Renal pelvis (tissue), 12 donors: ENCODE measurements at places on chromosomes 12 and 14. TPM values are rescaled to one million over a fixed set of nuclear protein-coding genes. Genes with fewer than 3 reads are reported as not detected.

ADAM21 gene
- polyA plus RNA-seq, result 1.1 TPM

ZNF839 gene
- polyA plus RNA-seq, result 21.3 TPM

GRCh38 chr12:76028571-76029277, 2.9 kb downstream of the PHLDA1 start:
- no peak for DNase-seq

GRCh38 chr14:89719366-89720075, 235.0 kb downstream of the EFCAB11 start:
- no peak for DNase-seq

DNA sequence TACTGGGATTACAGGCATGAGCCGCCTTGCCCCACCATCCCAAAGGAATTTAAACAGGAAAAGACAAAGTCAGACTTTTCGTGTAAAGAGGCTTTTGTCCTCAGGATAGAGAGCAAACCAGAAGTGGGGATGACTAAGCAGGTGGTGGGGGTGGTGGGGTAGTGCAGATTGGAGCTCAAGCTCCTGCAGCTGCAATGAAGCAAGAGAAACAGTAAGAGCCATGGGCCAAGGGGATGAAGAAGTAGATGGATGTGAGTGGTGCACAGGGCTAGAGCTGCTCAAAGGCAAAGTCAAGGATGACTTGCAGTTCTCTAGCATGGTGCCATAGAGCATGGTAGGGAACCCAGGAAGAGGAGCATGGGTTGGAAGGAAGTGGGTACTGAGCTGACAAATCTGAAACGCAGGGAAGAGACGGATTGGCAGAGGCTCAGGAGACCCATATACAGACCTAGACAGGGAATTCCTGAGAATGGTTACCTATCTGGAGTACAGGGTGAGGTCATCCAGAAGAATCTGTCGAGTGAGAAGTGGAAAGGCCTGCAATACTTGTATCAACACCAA, 11.4 kb upstream of the RNF34 start:
- DNase-seq, result no peak

DNA sequence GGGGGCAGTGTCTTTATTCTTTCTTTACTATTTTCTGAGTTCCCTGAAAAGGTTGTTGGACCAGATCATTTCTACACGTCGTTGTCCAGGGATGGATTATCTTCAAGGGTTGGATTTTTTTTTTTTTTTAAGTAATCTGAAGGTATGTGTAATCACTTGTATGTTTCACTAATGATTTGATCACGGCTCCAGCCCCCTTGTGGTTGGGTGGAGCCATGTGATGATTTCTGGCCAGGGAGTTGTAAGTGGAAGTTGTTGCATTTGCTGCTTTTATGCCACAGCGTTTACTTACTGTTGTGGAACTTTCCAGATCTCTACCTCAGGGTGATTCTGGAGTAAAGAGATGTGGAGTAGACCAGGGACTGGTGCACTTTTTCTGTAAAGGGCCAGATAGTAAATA, 390.3 kb downstream of the AACS start:
- DNase-seq, result no peak

DNA sequence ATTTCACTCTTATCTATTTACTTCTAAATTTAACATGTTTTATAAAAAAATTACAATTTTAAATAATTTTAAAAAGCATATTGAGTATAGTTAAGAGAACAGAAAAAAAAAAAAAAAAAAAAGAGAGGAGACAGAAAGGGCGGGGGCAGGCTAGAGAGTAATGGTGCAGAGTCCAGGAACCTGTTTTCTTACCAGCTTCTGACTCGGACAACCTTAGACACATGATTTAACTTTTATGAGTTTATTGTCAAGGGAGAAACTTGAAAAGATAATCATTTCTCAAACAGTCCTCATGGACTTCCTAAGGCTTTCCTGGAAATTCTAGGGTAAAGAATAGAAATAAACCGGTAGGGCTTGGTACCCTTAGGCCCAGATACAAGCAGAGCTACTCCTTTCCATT, 84.3 kb downstream of the RPS6KA5 start:
- DNase-seq, result no peak

DNA sequence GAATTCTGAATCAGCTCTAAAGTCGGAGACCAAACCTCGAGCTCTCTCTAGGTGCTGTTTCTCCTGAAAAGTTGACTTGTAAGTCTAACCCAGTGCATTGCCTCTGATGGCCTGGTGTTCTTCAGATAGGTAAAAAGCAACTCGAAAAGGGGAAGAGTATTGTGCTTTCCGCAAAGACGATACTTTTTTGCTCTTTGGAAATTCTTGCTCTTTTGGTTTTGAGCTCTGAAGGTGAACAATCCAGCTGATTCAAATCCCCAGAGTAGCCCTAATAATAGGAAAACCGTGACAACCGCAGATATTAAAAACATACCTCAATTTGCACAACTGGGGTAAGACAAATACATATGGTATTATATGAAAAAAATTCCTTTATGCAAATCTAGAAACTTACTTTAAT, 447.4 kb downstream of the RAD51B start:
- no peak for DNase-seq

GRCh38 chr12:53225635-53226424, 6.2 kb downstream of the RARG start:
- no peak for DNase-seq

GRCh38 chr12:4323396-4323795, 2.4 kb downstream of the TIGAR start:
- no peak for DNase-seq

GRCh38 chr12:6817098-6817497, 4.5 kb upstream of the GPR162 start:
- no peak for DNase-seq

DNA sequence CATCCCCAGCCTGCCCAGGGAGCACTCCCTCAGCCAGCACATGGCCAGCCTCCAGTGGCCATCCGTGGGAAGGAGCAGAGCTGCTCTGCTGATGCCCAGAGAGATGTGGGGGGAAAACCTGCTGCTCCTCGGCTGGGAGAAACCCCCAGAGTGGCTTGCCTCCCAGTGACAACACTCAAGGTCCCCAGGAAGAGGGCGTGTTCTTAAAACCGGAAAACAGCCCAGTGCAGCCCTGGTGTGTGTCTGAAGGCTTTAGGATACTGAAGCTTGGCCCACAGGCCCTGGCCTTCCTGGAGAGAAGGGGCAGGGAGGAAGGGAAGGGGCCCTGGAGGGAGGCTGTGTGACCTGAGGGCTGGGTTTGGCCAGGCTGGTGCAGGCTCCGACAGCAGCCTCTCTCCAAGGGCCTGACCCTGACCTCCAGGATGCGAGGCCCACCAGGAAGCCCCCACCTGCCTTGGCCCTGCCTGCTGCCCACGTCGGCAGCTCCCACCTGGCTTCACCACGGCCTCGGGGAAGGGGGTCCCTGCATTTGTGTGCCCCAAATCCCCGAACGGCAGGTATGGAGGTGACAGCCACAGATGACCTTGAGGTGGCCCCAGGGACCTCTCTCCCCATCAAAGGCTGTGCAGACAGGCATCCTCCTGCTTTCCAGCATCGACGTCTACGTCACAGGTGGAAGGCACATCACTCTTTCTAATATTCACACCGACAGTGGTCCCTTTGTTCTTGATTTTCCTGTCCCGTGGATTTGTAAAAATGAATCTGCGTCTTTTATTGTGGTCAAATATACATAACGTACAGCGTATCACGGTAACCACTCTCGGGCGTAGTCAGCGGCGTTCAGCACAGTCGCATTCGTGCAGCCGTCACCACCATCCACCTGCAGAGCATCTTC, 190.0 kb upstream of the C14orf180 start:
- no peak for DNase-seq

DNA sequence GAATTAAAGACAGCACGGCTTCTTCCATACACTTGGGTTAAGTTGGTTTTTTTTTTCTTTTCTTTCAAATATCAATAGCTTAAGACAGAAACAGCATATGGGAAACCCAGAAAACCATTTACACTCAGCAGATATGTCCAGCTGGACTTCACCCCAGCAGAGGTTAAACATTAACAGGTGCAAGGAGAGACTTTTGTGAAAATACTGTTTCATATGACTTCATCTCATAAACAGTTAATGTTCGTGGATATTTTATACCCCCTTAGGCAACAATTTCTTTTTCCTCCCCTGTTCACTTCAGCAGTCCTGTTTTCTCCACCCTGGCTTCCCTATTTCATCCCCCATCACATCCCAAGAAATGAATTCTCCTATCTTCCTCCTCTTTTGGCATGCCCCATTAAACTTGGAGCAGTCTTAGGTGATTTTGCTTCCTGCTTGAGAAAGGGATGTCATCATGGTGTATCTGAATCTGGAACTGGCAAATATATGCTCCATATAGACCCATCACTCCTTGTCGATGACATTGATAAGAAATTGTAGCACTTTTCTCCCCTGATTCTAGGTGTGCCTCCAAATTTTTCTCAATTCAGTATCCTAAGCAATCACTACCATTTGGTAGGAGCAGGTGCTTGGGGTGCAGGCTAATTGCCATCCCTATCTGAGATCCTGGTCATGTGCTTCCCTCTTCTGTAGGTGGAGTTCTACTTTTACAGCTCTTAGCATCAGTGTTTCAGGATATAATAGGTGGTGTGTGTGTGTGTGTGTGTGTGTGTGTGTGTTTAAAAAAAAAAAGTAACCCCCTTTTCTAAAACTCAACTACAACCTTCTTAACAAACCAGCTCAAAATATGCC, 67.9 kb downstream of the BMP4 start:
- no peak for DNase-seq

- DNase-seq, result no peak
Measured at GRCh38 chr14:90922141-90922540, 105.9 kb upstream of the TTC7B start.

DNA sequence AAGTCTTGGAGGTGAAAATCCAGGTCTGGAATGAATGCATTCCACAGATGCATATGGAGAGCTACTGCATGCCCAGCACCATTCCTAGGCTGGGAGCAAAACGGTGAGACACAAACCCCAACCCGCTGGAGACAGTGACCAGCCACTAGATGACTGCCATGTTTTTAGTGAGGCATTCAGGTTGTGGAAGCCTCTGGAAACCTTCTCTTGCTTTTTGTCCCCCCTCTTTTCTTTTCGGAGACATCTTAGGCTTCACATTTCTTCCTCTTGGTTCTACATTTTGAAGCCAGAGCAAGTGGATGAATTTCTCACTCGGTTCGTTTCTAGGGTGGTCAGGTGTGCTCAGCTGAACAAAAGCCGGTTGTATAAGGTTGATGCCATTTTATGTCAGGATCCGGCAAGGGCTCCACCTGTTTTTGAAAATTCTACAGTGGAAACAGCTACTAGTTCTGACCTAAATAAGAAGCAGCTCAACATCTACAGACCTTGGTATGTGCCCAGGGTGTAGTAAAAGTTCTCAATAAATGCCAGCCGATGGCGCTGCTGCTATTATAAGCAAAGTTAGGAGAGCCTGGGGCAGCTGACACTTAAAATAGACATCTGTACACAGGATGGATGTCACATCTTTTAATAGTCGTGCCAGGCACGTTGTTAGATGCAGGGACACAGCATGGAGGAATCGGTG, 1.8 kb upstream of the ZNF839 start:
- no peak for DNase-seq

DNA sequence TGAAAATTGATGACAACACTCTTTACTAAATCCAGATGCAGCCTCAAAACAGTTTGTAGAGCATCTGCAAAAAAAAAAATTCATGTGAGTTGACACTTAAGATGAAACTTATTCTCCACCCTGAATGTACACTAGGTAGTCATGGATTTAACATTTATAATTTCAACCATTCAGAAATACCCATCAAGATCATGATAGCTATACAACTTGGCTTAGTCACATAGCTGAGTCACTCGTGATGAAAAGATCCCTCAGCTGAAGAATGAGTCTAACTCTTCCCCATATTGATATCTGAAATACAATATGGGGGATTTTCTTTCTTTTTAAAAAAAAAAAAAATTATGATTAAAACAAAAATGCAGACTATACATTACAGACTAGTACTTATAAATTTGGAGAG, 104.8 kb upstream of the PLEKHG7 start:
- no peak for DNase-seq

GRCh38 chr12:96861656-96862055, 45.4 kb upstream of the NEDD1 start:
- no peak for DNase-seq

DNA sequence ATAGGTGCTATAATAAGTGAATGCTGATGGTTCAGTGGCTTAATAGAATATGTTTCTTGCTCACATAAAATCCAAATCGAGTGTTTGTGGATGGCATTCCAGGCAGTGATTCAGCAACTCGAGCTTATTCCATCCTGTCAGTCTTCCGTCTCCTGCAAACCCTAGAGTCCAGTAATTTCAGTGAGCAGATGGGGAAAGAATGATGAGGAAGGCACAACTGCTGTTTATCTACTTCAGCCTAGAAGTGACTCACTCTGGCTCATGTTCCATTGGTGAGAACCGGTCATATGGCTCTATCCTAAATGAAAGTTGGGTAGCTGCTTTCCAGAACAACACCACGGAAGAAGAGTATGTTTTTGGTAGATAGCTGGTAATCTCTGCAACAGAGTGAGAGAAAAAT, 421.8 kb upstream of the PDE3A start:
- no peak for DNase-seq

DNA sequence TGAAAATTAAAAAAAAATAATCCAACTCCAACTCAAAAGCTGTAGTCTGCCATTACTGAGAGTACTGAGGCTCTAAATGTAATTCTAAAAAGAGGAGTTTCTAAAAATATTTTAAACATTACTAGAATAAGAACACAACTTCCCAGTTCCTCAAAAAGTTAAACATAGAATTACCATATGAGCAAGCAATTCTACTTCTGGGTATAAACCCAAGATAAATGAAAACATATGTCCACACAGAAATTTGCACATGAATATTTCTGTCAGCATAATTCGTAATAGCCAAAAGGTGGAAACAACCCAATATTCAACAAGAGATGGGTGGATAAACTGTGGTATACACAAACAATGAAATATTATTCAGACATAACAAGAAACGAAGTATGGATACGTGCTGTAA, 15.0 kb upstream of the NR2C1 start:
- no peak for DNase-seq
